ENCODE measurements at places on chromosomes 1 and 21.

DNA sequence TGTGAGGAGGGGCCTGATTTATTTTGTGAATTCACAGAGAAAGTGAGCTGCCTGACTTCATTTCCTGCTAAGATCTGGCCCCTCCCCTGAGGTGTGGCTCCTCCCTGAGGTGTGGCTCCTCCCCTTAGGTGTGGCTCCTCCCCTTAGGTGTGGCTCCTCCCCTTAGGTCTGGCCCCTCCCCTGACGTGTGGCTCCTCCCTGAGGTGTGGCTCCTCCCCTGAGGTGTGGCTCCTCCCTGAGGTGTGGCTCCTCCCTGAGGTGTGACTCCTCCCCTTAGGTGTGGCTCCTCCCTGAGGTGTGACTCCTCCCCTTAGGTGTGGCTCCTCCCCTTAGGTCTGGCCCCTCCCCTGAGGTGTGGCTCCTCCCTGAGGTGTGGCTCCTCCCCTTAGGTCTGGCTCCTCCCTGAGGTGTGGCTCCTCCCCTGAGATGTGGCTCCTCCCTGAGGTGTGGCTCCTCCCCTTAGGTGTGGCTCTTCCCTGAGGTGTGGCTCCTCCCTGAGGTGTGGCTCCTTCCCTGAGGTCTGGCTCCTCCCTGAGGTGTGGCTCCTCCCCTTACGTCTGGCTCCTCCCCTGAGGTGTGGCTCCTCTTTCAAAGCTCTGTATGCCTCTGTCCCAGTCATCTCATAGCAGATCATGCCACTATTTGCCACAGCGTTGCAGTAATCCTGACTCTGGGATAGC, 26.9 kb upstream of the LRRC3 start:
- no peak for DNase-seq

DNA sequence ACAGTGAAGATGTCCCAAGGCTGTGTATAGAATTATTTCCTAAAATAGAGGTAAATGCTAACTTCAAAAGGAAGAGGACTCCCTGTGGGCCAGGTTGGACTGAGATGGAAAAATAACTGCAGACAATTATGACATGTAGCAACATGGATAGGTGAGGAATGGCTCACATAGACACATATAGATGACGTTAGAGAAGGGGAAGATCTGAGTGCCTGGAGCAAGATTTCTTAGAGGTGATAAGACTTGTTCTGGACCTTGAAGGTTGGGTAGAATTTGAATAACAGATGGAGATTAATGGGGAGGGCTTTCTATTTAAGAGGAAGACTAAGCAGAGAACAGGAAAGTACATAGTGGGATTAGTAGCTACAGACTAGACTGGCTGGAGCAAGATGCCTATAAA, 76.9 kb downstream of the C1orf21 start:
- DNase-seq: no peak

GRCh38 chr1:11051781-11052511, 4.9 kb upstream of the MASP2 start:
- DNase-seq: no peak

DNA sequence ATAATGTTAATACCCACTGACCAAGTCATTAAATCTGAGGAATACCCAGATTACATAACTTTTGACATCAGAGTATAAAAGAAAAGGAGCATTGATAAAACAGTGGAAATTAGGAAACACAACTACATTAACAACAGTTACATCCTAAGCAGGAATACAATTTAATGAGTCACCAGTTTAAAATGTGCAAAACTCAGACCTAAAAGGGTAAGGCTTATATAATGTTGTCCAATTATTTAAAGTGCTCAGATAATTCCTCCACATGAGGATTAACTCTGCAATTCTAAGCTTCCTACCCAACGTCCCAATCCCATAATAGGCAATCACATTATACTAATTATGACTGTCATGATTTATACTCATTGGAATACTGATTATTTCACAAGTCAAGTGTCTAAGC, 50.5 kb downstream of the ABL2 start:
- no peak for DNase-seq

DNA sequence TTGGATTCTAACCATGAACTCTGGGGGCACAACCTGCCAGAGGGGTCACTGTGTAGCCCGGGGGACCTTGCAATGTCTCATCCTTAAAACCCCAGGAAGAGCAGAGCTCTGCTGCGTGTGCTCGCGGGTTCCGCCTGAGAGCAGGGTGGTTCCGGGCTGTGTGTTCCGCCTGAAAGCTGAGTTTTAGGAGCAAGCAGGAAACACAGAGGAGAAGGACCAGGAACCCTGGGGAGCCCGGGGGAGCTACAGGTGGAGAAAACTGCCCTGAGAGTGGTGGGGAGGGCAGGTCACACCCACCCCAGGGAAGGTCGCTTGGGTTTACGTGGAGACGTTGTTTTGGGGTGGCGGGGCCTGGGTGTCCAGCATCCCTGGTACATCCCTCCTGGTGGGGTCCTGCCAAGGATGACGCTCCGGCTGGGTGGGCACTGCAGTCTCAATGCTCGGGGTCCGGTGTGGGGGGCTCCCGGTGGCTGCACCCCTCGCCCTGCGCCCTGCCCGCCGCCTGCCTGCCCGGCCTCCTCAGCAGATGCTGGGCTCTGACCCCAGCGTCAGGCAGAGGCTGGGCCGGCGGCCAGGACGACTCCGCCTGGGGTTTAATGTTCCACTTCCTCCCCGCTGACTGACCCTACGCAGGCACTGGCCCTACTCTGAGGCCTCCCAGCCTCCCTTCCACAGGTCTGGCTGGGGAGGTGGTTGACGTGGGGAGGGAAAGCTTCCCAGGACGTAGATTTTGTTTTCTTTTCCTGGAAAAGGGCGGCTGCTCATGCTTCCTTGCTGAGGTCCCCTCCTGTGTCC, 17.3 kb upstream of the C1orf159 start:
- no peak for DNase-seq

DNA sequence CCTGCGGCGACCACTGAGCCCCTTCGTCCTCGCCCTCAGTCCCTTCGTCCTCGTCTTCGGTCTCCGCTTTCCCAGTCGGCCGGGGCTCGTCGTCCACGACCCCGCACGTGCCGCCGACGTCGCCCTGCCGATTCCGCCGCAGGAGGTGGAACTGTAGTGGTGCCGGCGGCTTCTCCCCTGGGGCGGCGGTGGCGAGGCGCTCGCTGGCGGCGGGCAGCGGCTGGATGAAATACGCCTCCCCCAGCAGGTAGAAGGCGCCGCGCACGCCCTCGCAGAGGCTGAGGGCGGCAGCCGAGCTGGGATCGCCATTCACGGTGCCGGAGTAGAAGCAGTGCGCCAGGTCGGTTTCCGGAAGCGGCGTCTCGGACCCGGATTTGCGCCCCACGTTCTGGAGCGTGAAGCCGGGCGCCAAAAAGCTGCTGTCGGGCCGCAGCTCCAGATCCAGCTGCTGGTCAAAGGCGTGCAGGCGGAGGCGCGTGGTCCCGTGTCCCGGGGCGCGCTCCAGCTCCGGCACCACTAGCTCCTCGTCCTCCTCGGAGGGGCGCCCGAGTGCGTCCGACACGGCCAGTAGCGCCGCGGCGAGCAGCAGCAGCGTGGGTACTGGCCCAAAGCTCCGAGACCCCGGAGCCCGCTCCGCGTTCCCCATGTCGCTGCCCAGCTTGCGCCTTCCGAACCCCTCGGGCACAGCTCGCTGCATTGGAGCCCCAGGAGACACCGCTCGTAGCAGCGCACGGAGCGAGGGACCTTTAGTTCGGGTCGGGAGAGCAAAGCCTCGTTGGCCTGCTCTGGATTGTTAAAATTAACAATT, 747 bp downstream of the ADAMTS1 start:
- DNase-seq: peak; percentile 75

DNA sequence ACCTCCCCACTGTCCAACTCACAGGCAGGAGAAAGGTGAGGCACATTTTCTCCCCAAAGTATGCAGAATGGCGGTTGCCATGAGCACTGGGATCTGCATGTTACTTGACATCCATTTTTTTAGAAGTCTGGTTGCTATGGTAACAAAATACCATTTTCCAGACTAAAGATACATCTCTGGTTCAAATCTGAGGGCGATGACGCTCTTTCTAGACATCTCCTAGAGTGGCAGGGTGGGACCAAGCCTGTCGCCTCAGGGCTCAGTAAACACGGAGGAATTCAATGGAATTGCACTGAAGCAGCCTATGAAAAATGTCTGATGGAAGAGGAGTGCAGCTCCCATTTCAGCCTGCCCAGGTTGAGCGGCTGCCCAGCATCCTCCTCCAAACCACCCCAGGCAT, 21.5 kb upstream of the FAM43B start:
- DNase-seq: no peak

GRCh38 chr1:61637470-61637869, 87.5 kb downstream of the TM2D1 start:
- no peak for DNase-seq

DNA sequence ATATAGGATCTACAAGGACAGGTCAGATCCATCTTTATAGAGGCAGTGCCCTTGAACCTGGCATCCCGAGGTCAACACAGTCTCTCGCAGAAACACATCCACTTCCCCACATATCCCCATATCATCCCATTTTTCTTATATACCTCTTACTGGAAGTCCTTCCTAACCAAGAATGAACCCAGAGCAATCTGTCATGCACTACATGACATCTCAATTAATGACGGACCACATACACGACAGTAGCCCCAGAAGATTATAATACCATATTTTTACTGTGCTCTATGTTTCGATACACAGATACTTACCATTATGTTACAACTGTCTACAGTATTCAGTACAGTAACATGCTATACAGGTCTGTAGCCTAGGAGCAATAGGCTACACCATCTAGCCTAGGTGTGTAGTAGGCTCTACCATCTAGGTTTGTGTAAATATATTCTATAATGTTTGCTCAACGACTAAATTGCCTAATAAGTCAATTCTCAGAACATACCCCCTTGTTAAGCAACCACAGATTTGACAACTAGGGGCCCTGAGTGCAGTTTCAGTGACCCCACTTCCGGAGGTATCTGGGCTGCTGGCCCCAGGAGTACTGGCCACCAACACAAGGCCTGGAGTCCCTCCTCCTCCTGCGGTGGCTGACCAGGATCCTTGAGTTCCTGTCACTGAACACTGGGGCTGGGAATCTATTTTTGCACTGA, 28.1 kb downstream of the PTPN14 start:
- no peak for DNase-seq

DNA sequence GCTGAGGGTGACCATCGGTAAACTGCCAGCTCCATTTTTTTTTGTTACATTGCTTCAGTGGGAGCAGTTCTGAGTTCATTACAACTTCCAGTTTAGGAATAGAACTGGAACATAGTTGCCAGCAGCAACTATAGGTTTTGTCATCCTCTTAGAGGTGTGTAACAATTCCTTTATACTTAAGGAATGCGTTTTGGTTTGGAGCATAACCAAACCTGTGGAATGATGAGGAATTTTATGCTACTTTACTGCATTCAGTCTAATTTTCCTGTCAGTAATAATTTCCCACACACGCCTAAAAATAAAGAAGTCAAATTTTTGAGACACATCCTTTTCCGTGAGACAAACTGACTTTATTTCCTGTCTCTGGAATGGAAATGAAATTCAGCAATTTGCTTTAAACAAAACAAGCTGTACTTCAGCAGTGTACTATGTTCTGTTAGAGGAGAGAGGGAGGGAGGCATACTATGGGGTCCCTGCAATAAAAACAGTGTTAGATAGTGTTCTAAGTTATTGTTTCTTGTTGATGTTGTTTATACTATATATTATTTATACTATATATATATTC, 4.8 kb upstream of the AMPD1 start:
- no peak for DNase-seq

DNA sequence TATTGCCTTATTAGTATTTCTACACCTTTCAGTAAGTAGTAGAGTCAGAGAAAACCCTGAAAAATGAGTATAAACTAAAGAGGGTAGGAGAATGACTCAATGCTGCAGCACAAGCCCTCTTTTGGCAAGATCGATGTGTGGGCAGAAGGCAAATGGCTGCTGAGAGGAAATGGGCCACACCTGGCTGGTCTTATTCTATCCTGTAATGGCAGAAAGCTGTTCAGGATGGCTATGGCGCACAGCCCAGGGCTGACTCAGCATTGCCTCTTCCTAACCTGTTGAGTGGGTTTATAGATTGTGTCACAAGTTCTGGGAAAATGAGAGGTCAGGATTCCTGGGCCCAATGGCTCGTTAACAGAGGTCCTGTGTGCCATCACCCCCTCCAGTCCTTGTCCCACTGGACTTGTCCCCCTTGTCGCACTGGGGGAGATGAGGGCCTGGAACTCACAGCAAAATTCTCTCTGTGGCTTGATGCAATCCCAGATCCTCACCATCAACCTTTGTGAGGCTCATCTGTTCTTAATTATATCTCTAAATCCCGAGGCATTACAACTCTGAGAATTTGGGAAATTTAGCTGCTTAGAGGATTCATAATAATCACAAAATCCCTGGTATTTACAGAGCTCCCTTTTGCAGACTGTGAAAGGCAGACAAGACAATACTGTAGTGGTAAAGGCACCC, 13.2 kb downstream of the HMGB4 start:
- DNase-seq: no peak

DNA sequence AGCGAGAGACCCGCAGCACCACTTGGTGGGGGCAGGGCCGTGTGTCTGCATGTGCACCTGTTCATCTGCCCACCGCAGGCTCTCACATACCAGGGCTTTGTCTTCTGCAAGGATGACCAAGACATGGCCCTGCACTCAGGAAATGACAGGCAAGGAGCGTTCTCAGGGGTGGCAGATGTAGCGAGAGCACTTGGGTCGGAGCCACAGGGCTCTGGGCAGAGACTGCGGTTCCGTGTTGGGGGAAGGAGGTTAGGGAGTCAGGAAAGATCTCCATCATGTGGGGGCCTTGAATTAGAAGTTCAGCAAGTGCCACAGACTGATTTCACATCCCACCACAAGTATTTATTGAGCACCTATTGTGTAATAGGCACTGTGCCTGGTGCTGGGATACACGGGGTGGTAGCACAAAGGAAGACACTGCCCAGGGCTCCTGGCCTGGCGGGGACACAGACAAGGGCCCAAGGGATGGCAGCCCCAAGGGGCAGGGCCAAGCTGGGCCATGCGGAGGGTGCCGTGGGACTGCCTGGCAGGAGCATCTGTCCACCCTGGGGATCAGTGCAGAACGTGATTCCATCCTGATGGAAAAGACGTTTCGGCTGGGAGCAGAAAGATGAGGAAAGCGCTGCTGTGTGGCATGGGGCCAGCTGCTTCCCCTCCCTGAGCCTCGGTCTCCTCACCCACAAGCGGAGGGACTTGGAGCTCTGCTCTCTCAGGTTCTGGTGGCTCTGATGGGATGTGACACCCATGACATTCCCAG, 11.4 kb upstream of the SPSB1 start:
- no peak for DNase-seq

- DNase-seq: no peak
Observed at GRCh38 chr1:156822680-156823079, 6.0 kb upstream of the SH2D2A start.

GRCh38 chr1:204453141-204453772, 41.3 kb downstream of the PIK3C2B start:
- no peak for DNase-seq

Data from globus pallidus (tissue), 1 donor.